Anterior cingulate cortex (tissue), 58 donors: ENCODE measurements at places on chromosomes 13 and 19.
A peak's percentile ranks its signal among the peaks of the same experiment; 100 is the strongest.

DNA sequence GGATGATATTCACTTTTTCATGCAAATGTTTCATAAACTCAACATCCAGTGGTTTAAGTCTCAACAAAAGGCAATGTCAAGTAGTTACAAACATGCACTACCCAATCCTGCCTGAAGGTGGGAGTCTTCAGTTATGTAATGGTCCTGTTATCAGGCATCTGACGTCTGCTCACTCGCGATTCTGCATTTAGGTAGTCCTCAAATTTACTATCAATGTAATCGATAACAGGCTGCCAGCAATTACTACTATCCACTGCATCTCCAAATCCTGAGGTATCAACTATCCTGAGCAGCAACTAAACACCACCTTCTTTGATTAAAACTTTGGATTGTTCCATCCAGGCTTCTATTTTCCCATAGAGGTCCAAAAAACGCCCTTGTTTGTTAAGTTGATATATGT is 51.2 kb downstream of the NLRP12 start:
- peak; percentile 1 for DNase-seq

GRCh38 chr13:97021241-97021640 is 27.0 kb upstream of the OXGR1 start:
- DNase-seq, result no peak

DNA sequence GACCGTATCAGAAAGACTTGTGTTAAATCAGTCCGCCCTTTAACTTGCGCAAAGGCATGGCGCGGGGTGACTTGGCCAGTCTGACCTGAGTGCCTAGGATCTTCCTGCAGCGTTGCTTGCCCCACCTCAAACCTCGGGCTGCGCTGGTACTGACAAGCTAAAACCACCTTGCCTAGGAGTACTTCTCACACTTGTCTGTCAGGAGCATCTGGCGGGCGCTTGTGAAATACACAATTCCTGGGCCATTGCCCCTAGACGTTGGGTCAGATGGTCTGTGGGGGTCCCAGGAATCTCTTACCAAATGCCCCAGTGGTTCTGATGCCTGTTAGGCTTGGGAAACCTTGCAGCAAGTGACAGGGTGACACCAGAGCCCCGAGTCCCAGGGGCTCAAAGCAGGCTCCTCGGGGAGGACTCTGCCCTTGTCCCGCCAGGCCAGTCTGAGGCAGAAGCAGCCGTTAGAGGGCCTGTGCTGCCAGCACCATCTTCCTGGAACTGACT is 12.9 kb downstream of the CEBPG start:
- no peak for DNase-seq

DNA sequence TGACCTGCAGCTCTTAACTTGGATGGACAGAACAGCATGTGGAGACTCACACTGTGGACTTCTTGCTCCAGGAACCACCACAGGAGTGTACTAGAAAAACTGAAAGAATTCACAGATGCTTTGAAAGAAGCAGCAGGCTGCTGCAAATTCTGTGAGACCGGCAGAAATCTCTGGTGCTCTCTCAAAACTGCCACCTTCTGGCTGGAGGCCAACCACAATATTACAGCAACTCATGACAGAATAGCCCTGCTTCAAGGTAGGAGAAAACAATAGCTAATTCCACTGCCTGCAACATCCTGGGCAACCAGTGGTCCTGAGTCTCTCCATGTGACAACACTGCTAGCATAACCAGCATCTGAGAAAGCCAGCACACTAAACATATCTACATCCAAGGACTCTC is 26.9 kb downstream of the CDK8 start:
- DNase-seq, result no peak

GRCh38 chr13:110338441-110339101 is 31.5 kb downstream of the COL4A2 start:
- DNase-seq, result no peak

DNA sequence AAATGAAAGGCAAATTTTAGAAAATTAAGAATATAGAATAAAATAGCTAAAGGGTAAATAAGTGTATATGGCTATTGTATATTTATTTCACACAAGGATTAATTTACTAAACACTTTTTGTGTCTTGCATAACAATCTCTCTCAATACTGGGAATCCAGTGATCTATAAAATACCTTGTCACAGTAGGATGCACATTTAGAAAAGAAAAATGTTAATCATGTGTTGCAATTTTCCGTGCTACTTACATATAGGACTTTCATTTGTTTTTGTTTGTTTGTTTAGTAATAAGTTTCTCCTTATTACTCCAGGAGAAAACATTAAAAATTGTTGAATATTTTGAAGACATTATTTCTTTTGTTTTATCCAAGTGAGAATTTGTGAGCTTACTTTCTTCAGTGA is 1533.3 kb downstream of the SLITRK5 start:
- DNase-seq, result no peak

- DNase-seq, result peak; percentile 81
These were observed 710 bp upstream of the BTBD2 start for GRCh38 chr19:2016041-2016807.

DNA sequence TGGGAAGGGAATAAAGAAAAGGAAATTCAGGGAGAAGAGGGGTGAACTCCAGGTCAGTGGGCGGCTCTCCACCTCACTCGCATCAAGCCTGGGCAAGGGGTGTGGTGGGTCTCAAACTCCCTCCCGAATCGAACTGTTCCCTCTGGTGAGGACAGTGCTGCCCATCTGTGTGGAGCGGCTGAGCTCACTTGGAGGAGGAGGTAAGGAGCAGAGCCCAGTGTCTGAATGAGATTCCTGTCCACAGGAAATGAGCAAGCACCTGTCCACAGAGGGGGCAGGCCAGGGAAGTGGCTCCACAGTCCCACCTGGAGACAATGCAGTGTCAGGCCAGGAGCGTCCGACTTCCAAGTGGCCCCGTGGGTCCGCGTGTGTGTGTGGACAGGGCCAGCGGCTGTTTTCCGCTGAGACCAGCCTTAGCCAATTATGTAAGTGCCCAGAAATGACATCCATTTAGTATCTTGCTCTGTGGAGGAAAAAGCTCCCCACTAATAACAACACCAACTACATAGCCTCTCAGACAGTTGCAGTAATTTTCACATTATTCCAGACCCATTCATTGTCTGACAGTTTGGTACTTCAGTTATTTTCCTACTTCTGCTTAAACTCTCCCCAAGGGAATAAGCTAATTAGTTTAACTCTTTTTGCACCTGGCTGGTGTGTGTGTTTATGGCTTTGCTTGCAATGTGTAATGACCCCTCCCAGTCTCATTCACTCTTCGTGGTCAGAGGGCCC is 114.6 kb downstream of the SOX1 start:
- DNase-seq, result no peak

GRCh38 chr13:33445024-33445423 is 159.5 kb upstream of the STARD13 start:
- no peak for DNase-seq

- DNase-seq, result no peak
These were observed 18.7 kb downstream of the CACNG7 start for GRCh38 chr19:53927739-53928138.

- DNase-seq, result no peak
These were observed 175.7 kb downstream of the KDM4B start for GRCh38 chr19:5144545-5145179.

- DNase-seq, result peak; percentile 43
These were observed 1.5 kb downstream of the GPC6 start for GRCh38 chr13:93227878-93228642.

GRCh38 chr13:96112936-96113335 is 23.0 kb downstream of the HS6ST3 start:
- DNase-seq, result no peak

DNA sequence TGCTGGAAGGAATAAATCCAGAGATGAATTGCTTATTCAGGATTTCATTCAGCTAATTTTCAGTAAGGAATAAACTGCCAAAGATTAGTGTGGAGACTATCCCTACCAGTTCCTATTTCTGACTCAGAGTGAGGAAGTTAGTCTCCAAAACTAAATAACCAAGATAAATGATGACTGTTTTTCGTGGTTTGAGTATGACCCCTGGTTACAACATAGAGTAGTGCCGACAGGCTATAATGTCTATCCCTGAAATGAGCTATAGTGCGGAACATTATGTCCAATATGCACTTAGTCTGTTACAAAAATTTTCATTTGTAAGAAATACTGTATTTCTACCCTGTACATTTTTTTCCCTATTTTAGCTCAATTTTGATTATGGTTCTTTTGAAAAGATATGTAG is 51.4 kb downstream of the NBEA start:
- no peak for DNase-seq

- no peak for DNase-seq
These were observed 420.4 kb upstream of the GPC6 start for GRCh38 chr13:92806215-92806614.

GRCh38 chr19:46014941-46015686 is 7.7 kb downstream of the PGLYRP1 start:
- DNase-seq, result no peak

DNA sequence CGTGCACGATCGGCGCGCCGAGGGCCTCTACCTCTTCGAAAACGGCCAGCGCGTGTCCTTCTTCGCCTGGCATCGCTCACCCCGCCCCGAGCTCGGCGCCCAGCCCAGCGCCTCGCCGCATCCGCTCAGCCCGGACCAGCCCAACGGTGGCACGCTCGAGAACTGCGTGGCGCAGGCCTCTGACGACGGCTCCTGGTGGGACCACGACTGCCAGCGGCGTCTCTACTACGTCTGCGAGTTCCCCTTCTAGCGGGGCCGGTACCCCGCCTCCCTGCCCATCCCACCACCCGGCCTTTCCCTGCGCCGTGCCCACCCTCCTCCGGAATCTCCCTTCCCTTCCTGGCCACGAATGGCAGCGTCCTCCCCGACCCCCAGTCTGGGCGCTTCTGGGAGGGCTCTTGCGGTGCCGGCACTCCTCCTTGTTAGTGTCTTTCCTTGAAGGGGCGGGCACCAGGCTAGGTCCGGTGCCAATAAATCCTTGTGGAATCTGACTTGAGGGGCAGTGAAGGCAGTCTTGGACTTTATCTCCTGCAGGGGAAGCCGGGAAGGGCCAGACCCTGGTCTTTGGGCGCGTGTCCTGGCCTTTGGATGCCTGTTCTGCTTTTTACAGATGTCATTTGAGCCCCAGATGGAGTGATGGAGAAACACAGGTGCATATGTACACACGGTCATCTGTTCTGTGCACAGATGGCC is 2.2 kb downstream of the CLEC11A start:
- no peak for DNase-seq

- DNase-seq, result no peak
These were observed 4.0 kb upstream of the GRIN3B start for GRCh38 chr19:996051-996838.

DNA sequence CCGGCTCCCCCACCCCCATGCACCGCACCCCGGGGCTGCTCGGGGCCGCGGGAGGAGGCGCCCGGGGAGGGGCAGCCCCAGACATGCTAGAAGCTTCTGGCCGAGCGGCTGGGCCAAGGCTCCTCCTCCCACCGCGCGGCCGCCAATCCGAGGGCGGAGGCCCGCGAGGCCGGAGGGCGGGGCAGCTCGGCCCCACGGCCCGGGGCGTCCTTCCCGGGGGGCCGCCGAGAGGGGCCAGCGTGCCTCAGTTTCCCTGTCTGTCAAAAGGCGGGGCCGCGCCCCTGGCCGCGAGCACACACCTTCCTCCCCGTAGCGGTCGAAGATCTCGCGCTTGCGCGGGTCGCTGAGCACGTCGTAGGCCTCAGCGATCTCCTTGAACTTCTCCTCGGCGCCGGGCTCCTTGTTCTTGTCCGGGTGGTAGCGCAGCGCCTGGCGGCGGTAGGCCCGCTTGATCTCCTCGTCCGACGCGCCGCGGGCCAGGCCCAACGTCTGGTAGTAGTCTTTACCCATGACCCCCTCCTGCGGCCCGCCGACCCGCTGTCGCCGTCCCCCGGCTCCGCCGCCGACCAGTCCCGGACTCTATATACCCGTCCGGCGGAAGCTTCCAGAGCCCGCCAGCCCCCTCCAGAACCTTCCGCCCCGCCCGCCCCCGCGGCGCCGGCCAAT is at the start of gene DNAJB1:
TSS of gene DNAJB1 (minus strand) at position 558 of the 666 bp plus-strand sequence. CDS start at position 510, 48 bp downstream.
- DNase-seq, result peak; percentile 57

- no peak for DNase-seq
These were observed 4.2 kb upstream of the TEX29 start for GRCh38 chr13:111316161-111316730.

- DNase-seq, result no peak
These were observed 11.0 kb upstream of the DOCK6 start for GRCh38 chr19:11273296-11273695.

DNA sequence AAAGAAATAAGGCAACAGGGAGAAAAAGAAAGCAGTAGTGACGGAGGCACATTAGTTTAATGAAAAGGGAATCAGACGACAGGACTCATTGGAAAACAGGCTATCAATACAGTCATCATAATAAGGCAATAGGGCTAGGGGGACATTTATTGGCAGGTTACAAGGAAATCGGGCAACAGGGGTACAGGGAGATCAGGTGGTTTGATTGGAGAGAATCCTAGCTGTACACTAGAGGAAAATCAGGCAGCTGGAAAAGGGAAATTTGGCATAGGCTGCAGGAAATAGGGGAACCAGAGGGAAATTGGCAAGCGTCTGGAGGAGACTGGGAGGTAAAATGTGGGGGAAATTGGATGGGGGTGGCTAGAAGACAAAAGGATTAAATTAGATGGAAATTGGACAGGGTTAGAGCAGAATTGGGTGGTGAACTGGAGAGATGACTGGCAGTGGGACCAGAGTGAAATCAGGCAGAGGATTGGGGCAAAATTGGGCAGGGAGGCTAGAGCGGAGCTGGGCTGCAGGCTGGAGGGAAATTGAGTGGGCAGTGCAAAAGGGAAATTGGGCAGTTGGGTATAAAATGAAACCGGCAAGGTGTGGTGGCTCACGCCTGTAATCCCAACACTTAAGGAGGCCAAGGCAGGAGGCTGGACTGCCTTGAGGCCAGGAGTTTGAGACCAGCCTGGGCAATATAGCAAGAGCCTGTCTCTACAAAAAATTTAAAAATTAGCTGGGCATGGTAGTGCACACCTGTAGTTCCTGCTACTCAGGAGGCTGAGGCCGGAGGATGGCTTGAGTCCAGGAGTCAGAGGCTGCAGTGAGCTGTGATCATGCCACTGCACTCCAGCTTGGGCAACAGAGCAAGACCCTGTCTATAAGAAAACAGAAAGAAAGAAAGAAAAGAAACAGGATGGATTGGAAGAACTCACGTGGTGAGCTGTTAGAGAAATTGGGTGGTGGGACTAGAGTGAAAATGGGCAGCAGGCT is 7.4 kb downstream of the LRFN3 start:
- DNase-seq, result no peak

DNA sequence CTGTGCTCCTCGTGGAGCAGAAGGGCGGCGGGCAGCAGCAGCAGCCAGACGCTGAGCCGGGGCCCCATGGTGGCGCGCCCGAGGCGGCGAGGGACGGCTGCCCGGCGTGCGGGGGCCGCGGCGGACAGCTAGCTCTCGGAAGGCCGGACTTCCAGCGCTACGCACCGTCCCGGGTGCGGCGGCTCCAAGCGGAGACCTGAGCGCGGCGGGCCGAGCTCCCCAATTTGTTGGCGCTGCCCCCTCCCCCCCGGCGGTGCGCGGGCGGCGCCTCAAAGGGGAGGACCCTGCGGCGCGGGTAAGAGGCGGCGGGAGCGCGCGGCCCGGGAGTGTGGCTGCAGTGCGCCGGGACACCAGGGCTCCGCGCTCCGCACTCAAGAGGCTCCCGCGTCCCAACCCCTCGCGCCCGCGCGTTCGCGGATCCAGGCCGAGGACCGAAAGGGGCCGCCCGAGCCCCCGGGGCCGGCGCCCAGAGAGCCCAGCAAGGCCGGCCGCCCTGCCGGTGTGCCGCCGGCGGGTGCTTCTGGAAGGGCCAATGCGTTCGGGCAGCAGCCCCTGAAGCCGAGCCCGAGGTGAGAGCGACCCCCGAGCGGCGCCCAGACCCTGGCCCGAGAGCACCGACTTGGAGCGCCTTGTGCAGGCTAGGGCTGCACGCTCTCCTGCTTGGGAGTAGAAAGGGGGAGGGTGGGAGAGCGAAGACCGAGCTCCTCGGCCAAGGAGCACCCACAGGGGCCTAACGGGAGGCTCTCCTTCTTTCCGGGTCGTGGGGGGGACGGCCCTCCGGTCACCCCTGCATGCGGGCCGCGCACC is at the start of the genes COL4A1 and COL4A2:
TSS of gene COL4A1 (minus strand) at position 198 of the 807 bp plus-strand sequence. CDS start at position 68, 130 bp downstream.
TSS of gene COL4A2 (plus strand) at position 325 of the 807 bp plus-strand sequence. CDS start 620 bp downstream, outside the sequence.
- no peak for DNase-seq

- DNase-seq, result no peak
These were observed 569.9 kb downstream of the UQCRFS1 start for GRCh38 chr19:28642787-28643683.
